ENCODE measurements at places on chromosomes 3 and 15. TPM values are rescaled to one million over a fixed set of nuclear protein-coding genes. Genes with fewer than 3 reads are reported as not detected.

Gene GALNT15
- total RNA-seq, result 5.8 TPM

GRCh38 chr3:150451329-150452048 is 43.4 kb downstream of the TSC22D2 start:
- no peak for DNase-seq

- DNase-seq, result peak; percentile 65
These were observed at the start of gene WNT5A for GRCh38 chr3:55486857-55487380. Gene WNT5A, minus strand, starts transcription at chr3:55487306. Its CDS starts 321 bp downstream, at chr3:55486985.

Gene XCR1
- total RNA-seq, result not detected

DNA sequence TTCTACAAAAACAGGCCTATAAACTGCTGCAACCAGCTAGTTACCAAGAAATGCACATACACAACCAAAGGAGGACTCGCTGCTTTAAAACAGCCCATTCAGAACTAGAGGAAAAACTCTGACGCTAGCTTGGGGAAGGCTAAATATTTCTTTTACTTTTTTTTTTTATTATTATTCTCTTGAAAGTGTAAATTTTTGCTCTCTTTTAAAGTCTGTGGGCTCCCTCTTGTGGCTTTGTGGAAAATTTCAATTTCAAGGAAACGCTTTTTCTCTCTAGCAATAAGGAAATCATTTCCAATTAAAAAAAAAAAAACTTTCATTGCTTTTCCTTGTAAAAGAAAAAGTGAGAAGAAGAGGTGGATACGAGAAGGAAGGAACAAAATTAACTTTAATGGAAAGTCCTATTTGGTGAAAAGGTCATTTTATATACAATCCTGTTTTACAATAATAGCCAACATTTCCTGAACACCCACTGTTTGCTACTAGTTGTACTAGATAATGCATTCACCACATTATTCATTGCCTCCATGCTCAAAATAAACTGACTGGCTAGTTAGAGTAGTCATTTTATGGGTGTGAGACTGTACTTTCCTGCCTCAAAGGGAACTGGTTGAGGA is 51.2 kb upstream of the SAMMSON start:
- DNase-seq, result no peak

DNA sequence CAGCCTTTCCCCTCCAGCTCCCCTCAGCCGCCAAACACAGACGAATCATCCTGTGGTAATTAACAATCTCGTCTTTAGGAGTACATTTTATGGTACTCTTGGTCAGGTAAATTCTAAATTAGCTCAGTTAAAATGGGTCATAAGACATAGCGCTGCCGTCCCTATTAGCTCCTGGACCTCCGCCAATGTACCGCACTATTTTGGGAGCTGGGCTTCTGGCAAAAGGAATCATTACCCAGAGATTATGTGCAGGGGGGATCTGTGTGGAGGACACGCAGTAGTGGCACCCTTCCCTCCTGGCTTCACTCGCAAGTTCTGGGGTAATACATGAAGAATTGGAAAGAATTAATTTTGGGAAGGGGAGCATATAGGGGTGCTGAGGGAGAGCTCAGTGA is 68.6 kb upstream of the ONECUT1 start:
- no peak for DNase-seq

DNA sequence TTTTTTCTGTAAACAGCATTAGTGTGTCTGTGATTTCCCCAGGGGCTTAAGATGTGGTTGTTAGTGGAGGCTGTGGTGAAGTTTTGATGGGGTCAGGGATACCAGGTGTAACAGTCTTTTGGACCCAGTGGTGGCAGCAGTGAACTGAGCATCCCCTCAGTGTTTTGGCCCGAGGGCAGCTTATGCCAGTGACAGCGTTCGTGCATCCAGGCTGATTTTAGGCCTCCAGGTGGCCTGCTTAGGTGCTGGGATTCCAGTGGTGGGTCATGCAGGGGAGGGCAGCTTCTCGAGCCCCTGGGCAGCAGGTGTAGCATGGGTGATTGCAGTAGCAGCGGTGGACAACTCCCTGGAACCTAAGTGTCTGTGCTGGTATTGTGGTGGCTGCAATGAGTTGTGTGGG is 29.2 kb downstream of the STT3B start:
- no peak for DNase-seq

DNA sequence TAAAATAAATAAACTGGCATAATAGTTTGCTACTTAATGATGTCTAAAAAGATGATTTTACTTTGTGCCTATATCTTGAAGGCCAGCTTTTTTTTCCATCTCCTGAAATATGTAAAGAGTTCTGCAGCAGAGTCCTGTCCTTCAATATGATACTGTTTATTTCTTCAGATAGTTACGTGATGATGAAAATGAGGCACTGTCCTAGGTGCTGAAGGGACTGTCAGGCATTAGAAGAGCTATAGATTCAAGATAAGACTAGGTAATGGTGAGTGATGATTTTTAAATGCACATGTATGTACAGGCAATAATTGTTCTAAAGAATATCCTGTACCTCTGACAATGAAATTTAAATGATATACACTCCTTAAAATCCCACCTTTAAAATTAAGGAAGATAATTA is 326.9 kb upstream of the DNAJC19 start:
- no peak for DNase-seq

Gene ARF4
- total RNA-seq, result 66.4 TPM

Gene ECT2
- total RNA-seq, result 6.3 TPM

GRCh38 chr3:46092702-46093080 is 65.4 kb upstream of the XCR1 start:
- DNase-seq, result no peak

Gene GABRR3
- not detected for total RNA-seq

DNA sequence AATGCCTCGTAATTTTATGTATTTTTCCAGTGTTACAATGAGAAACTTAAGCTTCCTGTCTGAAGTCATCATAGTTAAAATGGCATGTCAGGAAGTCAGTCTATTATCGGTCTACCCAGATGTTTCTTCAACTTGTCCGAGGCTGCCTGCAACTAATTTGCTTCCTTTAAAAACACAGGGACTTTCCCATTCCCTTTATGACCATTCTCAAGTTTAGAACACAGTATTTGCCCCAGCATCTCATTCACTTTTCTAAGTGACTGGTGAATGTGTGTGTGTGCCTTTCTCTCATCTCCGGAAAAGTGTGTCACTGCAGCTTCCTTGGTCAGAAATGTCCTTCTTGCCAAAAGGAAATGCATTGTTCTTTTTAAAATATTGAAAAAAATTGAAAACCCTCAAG is 466.6 kb downstream of the RAP2B start:
- DNase-seq, result no peak

DNA sequence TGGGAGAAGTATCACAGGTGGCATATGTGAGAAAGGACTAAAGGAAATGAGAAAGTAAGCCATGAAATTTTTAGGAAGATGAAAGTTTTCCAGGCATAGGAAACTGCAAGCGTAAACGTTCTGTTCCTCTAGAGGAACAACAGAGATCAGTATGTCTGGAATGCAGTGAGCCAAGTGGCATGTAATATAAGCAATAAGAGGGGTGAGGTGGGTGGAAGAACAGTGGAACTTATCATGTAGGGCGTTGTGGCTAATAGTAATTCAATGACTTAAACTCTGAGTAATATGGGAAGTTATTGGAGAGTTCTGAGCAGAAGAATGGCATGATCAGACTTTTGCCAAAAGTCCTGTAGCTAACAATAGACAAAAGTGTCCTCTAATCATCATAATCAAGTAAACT is 902.9 kb downstream of the EPHA3 start:
- DNase-seq, result no peak

DNA sequence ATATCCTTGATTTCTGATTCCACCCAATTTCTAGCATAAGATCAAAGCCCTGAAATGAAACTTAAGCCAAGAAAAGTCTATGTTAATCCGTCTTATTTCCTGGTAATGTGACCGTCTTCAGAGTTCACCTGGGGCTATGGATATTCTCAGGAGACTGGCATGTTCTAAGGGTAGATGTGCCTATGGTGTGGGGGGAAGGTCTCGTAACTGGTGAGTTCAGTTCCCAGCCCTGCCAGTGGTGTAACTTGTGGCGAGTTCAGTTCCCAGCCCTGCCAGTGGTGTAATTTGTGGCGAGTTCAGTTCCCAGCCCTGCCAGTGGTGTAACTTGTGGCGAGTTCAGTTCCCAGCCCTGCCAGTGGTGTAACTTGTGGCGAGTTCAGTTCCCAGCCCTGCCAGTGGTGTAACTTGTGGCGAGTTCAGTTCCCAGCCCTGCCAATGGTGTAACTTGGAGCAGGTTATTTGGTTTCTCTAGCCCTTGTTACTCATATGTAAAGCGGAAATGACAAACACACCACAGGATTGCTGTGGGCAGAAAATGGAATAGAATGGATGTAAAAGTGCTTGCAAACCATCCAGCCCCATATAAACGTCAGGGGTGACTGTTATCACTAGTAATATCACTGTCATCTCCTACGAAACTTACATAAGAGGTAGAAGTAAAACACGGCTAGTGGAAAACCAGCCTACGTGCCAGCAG is 30.4 kb downstream of the SLC51A start:
- no peak for DNase-seq

GRCh38 chr3:67610458-67610857 is 44.0 kb downstream of the SUCLG2 start:
- no peak for DNase-seq

GRCh38 chr15:35696767-35697231 is 150.8 kb upstream of the DPH6 start:
- no peak for DNase-seq

- no peak for DNase-seq
These were observed 9.1 kb downstream of the THRB start for GRCh38 chr3:24485511-24485910.

- no peak for DNase-seq
These were observed 56.2 kb upstream of the LEKR1 start for GRCh38 chr3:156769721-156770654.

GRCh38 chr3:196323691-196324090 is 5.7 kb upstream of the DYNLT2B start:
- DNase-seq, result no peak

GRCh38 chr3:173659972-173660371 is 262.4 kb downstream of the NLGN1 start:
- DNase-seq, result no peak

DNA sequence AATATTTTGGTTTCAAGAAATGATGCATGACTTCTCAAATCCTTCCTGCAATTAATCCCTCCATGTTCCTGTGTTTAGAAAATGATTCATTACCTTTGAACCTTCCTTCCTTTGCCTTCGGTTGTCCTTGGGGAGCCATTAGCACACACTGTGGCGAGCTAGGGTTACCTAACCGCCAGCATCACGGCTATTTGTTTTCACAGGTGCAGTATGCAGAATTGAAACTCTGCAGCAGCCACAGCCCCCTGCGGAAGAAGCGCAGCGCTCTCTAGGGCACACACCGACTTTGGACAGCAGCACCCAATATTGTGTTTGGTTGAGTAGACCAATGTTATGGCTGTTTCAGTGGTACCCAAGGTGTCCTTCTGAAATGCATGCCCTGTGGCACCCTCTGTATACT is 247.4 kb downstream of the MCTP2 start:
- DNase-seq, result no peak

DNA sequence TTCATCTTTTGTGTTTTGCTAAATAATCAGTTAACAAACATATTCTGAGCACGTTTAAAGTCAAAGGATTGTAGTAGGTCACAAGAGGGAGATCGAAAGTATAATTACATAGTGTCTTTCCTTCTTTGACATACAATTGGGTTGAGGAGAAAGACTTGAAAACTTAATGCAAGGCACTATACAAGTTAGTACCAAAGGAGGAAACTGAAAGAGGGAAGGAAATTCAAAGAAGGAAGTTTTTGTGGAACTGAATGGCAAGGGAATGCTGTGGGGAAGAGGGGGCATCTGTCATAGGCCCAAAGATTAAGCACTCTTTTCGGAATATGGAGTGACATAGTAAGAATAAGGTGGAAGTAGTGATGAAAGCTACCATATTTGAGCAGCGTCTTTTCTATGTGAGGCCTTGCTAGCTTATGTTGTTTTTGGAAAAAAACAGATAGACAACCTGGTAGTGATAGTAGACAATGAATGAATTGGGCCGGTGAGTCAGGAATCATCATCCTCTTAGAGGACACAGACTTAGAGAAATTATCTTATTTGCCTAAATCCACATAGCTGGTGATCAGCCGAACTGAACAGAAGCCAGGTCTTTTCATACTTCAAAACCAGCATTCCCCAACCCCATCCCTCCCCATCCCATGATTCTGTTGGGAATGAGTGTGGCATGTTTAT is 10.2 kb downstream of the MBNL1 start:
- peak; percentile 30 for DNase-seq

DNA sequence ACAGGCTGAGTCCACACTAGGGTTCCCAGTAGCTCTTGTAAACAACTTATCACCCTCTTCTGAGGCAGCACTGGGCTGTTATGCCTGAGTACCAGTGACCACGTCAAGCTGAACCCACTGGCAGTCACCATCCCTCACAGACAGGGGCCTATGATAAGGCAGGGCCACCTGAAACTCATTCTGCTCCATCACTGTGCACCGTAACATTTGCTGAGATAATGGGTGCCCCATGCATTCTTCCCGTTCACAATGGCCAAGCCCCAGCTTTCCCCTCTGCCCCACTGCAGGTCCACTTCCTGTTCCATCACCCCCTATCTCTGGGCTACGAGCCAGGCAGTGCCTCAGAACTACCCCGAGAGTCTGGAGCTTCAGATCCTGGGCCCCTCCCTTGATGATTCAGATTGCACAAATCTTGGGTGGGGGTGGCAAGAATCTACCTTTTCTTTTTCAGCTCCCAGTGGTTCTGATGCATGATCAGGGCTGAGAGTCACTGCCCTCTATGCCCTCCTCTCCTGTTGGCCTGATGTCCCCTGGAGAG is 158.0 kb downstream of the RAB11A start:
- DNase-seq, result no peak

DNA sequence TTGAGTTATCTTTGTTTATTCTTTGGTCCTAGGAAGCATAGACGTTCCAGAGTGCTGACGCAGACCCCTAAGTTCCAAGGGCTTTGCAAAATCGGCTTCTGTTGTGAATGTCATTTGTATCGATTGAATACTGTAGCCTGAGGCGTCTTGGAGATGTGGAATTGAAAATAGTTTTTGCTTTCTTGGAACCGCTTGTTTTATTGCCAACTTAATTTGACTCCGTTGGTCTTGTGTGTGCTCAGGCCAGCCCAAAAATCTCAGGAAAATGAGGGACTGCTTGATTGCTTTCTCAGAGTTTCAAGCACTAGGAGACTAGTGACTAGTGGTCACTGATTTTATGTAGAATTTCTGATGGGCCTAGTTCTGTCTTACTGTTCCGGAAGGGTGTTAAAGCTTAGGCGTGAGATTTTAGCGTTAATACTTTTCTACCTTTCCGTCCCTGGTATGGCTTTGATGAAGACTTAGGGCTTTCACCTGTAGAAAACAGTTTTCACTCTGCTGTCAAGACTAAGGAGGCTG is 263 bp upstream of the UTS2B start:
- DNase-seq, result no peak

DNA sequence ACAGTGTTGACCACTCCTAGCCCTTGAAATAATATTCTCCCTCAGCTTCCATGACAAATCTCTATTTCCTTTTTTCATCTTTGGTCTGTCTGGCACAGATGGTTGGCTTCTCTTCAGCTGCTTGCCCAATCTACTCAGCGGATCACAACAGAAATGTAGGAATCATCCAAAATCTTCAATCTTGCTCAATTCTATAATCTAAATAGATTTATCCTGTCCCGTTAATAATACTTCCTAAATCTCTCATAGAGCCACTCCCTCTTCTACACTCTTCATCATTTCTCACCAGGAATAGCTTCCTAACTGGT is 3.8 kb downstream of the PEAK1 start:
- no peak for DNase-seq

GRCh38 chr3:160331127-160331937 is 67.7 kb downstream of the IFT80 start:
- no peak for DNase-seq
